ENCODE measurements at places on chromosomes 12 and 14.

DNA sequence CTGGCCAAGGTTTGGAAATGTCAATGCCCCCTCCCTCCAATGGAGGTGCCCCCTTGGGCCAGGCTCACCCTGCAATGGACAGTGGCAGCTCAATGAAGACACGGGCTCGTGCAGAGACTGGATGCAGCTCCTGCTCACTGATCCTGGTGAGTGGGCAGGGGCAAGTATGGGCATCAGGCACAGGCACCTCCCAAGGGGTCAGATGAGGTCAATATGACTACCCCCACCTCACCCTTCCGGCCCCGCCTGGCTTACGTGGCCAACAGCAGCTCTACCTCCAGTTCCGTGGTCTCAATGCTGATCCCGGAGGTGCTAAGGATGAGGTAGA lies 13.6 kb downstream of the ITGA7 start:
- no peak for DNase-seq

GRCh38 chr14:38256533-38256840 lies 594 bp upstream of the CLEC14A start:
- no peak for DNase-seq

GRCh38 chr12:69500631-69501030 lies 30.4 kb downstream of the FRS2 start:
- no peak for DNase-seq

- no peak for DNase-seq
Observed at GRCh38 chr14:95444132-95445129, 72.0 kb downstream of the SYNE3 start.
